ENCODE measurements at places on chromosomes 5 and 9.

GRCh38 chr9:1415146-1415545 lies 365.0 kb downstream of the DMRT2 start:
- DNase-seq: no peak

DNA sequence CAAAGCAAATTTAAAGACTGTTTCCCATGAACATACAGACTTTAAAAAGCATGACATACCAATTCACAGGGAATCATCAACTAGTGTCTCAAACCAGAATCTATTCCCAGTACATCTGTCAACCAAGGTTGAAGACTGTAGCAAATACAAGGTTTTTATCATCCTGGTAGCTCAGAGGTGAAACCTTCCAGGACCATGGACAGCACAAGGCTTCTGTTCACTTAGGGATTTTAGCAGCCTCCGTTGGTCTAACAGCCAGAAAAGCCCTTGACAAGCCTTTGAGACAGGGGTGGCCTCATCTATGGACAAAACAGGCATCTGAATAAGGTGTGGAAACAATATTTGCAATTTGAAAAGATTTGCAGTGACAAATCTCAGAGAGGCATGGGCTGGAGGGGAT lies 119.0 kb downstream of the TRIM32 start:
- DNase-seq: no peak

DNA sequence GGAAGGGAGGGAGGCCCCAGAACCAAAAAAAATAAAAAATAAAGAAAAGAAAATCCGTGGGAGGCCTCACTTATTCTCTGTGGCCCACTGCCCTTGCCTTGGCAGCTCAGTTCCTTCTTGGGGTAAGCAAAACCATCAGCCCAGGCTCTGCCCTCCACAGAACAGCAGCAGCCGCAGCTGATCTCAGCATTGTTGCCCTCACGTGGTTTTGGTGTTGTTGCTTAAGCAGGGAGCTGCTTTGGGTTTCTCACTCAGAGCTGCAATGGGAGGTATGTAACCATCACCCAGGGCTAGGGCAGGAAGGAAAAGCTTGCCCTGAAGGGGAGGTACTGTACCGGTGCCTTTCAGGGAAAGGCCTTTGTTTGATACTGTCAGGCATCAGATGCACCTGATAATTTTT lies 374.7 kb upstream of the WWC1 start:
- DNase-seq: no peak

DNA sequence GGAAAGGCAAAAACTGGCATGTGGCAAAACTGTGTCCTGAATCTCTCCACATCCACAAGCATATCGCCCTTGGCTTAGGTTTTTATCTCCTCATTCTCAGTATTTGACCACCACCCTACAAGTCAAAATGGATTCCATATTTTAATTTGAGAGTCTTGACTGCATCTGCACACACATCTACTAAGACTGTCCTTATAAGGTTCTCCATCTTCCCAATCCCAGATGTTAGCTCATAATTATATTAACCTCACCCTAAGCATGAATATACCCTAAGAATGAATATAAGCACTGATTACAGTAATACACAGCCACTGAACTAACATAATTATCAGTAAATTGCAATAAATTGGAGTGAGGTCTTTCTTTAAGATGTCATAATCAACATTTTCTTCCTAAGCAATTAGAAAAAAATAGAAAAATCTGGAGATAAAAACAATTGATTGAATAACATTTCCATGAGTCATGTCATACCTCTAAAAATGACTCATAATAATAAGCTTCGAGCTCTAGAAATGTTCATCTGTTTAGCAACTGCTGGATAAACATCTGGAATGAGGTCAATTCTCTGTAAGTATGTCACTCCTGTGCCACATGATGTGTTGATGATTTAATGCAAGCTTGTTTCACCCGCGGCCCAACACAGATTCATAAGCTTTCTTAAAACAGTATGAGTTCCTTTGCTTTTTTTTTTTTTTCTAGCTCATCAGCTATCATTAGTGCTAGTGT lies 39.9 kb upstream of the PAM start:
- no peak for DNase-seq

GRCh38 chr5:99068944-99069650 lies 140.3 kb upstream of the CHD1 start:
- DNase-seq: no peak

DNA sequence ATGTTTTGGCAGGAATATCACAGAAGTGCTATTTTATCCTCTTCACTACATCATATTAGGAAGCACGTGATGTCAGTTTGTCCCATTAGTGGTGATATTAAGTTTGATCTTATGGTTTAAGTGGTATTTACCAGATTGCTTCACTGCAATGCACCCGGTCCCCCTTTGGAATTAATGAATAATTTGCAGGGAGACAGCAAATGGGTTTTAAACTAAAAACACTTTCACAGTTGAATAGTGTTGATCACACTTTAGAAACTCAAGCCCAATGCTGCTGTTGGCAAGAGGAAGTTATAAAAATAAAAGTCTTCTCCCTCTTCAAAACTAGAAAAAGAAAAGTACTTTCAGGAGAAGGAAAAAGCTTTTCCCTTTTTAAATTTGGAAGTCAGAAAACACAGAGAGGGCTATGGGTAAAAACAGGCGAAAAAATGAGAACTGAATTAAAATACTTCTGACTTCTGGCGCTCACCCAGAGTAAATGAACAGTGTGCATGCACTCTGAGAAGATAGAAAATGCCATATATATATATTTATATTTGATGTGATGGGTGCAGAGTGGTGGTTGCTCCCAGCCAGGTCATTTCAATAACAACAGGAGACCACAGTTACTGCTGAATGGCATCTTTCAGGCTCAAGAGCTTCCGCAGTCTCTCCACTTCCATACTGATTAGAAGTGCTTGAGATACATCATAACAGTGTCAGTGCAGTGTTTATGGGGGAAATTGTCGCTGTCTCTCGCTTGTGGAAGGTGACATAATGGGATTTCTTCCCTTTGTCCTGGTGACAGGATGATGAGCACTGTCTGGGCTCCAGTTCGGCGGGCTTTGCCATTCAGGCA lies 278.0 kb downstream of the ZSWIM6 start:
- DNase-seq: no peak
